ENCODE measurements at places on chromosomes 13 and 19.

DNA sequence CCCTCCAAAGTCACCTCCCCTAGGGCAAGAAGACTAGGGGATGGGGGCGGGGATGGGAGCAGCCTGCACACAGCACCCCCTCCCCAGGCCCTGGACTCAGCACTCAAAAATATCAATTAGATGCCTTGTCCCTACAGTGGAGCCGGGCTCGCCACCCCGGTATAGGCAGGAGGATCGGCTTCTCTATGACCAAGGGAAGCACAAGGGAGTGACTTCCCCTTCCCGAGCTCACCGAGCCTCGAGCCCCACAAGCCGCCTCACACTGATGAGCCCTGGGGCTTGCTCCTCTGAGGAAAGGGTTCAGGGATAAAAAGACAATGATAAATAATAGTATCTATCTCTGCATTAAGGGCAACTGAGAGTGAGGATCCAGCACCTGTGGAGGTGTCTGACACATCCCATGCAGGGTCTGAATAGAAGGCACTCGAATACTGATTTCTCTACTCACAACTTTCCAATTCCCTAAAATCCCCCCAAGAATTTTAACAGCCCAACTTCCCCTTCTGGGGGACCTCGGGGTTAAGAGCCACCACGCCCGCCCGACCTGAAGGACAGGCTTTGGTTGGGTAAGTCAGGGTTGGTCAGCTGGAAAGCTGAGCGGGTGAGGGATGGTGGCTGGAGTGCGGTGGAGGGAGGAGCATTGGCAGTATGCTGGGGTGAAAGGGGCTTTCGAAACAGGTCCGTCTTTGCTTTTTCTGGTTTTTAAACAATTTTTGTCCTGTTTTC, 51.3 kb downstream of the STK24 start:
- ATAC-seq = no peak

DNA sequence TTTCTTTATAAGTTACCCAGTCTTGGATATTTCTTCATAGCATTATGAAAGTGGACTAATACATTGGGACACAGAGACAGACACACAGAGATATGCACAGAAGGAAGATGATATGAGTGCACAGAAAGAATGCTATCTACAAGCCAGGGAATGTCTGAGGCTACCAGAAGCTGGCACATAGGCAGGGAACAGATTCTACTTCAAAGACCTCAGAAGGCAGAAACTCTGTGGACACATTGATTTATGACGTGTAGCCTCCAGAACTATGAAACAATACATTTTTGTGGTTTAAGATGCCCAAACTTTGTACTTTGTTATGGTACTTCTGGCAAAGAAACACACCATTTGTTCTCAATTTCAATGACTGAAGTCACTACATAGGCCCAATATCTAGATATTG, 556.7 kb downstream of the PCDH9 start:
- no peak for ATAC-seq

DNA sequence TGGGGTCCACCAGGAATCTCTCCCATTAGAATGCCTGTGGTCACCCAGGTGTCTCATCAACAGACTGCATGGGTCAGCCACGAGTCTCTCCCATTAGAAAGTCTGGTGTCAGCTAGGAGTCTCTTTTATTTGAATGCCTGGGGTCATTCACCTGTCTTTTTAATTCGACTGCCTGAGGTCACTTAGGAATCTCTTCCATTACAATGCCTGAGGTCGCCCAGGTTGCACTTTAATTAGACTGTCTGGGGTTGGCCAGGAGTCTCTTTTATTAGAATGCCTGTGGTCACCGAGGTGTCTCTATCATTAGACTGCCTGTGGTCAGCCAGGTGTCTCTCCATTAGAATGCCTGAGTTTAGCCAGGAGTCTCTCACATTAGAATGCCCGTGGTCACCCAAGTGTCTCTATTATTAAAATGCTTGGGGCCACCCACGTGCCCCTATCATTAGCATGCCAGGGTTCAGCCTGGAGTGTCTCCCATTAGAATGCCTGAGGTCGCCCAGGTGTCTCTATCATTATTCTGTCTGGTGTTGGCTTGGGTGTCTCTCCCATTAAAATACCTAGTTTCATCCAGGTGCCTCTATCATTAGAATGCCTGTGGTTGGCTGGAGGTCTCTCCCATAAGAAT, 1474.3 kb downstream of the UQCRFS1 start:
- no peak for ATAC-seq

DNA sequence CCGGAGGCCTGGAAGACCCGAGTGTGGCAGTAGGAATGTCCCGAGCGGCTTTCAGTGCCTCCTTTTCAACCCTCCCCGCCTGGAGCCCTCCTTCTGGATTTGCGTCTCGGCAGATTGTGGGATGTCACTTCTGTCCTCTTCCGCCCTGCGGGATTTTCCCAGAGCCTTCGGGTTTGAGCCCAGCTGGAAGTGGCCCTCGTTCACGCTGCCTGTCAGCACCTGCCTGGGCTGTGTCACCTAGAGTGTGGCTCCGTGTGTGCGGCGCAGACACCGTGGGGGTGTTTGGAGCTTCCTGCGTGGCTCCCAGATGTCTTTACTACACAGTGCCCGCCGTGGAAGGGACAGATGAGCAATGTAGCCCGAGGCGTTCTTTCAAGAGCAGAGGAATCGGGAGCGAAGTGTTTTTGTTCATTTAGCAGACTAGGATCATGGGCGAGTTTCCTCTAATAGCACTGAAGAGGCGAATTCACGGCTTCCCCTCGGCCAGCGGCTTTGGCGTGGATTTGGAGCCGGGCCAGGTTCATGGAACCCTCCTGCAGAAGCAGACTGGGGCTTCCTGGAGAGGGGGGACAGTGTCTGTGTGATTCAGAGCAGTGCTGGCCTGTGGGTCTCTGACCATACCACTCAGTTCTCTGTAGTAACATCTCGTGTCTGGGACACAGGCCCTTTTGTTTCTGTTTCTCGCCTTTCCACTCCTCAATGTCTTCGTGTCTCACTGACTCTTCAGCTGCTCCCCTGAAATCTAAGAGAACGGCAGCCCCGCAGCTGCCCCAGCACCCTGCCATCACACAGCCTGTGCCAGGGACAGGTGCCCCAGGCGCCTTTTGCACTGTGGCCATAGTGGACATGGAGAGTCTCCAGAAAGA, 68.0 kb downstream of the KDM4B start:
- ATAC-seq = no peak

DNA sequence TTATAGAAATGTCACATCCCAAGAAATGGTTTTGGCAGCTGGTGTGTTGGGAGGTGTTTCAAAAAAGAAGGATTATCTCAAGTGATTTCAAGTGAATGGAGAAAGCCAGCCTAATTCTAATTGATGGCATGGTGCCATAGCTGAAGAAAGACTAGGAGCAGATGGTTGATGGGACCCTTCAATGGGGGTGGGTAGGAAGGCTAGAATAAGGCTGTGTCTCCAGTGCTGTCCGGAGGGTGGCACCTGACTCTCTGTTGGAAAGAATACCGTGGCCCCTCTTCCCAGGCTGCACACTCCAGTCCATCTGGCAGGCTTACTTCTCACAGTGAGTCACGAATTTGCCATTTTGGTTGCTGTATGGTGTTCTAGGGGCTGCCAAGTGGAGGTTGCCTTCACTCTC, 51.0 kb upstream of the GPR12 start:
- ATAC-seq = no peak

DNA sequence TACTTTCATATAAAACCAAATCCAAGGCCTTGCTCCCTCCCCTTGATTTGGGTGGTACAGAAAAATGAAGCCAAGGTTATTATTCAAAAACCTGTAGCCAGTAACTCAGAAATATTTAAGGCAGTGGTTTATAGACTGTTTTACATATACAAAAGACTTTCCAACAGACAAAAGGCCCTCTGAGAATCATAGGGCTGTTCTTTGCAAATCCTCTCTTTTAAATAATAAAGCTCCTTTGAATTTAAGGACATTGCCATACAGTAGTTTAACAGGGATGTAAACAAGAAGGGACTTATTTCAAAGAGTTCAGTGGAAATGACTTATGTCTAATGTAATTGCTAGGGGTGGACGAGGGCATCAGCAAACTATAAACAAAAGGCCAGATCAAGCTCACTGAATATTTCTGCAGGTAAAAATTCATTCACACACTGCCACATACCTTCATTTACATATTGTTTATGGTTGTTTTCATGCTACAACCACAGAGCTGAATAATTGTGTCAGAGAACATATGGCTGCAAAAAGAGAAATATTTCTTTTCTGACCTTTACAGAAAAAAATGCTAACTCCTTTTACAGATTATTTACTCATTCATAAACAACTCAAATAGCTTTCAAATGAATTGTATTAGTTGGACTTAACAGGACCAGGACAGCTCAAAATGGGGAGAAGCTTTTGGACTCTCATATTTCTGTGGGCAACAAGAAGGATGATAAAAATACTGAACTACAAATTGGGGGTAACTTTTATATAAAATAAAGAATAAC, 665.6 kb downstream of the SLITRK1 start:
- no peak for ATAC-seq

DNA sequence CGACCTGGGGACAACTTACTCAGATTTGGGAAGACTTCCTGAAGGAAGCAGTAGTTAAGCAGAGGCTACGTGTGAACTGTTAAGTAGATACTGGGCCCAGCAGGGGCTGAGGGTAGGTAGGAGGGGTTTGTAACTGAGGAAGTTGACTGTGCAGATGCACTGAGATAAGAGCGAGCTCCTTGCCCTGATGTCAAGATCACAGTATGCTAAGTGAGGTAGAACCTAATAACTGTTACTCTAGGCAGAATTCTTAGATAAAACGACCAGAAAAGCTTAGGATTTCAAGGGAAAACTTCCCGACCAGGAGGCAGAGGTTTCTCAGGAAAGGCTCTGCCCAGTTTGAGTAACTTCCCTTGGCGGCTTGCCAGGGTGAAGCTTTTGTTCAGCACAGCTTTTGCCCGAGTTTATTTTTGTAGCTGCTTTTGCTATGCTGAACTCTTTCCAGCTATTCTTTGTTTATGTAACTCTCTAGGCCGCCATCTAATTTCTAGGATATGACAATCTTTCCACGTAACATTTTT, 632.1 kb downstream of the DIAPH3 start:
- no peak for ATAC-seq

- ATAC-seq = no peak
Measured at GRCh38 chr19:55297267-55297666, 13.5 kb downstream of the BRSK1 start.

DNA sequence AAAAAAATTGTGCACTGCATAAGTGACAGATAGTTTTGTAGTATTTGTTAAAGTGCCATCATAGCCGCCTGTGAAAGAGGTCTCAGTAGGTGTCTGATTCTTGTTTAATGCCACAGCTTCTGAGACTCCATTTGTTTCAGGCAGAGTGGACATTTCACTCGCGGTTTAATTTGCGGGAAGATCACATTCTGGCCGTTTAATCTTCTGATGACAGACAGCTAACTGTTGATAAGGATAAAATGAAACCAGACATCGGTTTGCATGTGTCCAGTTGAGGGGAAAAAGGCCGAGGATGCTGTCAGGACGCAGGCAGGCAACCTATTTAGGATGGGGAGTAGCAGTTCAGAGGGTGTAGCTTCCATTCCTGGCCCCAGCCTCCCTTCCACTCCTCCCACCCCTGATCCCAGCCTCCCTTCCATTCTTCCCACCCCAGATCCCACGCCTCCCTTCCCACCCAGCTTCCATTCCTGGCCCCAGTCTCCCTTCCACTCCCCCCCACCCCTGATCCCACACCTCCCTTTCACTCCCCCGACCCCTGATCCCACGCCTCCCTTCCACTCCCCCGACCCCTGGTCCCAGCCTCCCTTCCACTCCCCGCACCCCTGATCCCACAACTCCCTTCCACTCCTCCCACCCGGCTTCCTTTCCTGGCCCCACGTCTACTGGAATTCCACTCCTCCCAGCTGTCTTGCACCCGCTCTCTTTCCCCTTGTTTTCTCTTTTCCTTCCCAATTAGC, 23.8 kb downstream of the ATP11A start:
- ATAC-seq = no peak

DNA sequence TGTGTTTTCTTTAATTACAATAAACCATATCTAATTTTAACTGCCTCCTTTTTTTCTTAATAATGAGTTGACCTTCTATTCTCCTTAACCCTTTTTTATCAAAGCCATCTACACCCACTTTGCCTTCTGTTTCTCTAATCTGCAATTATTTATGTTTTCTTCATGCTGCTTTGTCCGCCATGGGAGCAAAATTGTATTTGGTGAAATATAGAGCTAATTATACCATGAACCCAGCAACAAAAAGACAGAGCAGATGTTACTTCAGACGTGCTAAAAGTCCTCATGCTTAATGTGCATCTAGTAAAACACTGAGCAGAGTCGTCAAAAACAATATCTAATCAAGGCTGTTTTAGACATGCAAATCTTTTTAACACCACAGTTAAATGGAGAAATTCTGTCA, 264.7 kb downstream of the DACH1 start:
- ATAC-seq = no peak

DNA sequence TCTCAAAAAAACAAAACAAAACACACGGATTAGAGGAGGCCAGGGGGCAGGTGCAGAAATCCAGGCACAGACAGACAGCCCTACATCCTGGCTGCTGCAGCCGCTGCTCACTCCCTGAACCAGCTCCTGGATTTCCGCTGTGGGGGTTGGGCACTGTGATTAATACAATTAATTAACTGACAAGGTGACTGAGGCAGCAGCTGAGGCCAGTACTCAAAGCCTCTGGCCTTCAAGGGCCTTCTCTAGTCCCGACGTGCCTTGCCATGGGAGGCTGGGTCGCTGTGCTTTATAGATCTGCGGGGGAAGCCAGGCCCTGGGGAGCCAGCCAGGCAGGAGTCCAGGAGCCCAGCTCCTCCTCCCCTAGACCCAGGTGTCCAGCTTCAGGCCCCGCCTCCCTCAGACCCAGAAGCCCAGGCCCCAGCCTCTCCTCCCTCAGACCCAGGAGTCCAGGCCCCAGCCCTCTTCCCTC, 4.6 kb downstream of the NECTIN2 start:
- no peak for ATAC-seq

GRCh38 chr13:21777813-21778212, 106.9 kb downstream of the FGF9 start:
- ATAC-seq = no peak

GRCh38 chr13:64371045-64371444, 2859.1 kb downstream of the PCDH9 start:
- ATAC-seq = no peak

DNA sequence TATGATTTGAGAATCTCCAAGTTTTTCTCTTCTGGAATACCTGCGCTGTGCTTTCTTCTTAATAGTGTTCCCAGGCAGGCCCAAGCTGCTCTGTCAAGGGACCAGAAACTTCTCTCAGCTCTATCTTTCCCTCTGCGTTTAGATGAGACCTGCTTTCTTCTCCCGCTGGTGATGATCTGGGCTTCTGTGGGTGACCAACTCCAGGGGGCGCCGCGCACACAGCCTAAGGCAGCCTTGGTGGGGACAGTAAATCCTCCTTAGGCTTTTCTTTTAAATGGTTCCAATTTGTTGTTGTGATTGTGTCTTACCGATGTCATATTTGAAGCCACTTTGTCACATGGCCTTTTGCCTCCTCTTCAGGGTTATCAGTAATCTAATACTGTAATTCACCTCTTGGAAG, 439.4 kb upstream of the KLF12 start:
- ATAC-seq = no peak

GRCh38 chr13:75685239-75685697, 49.1 kb downstream of the LMO7 start:
- ATAC-seq = no peak

Measured in activated CD4-positive, CD25-positive, alpha-beta regulatory T cell treated with anti-CD3 and anti-CD28 coated beads, Interleukin-2, amount 50 U/mL, for 24 hours (primary cell).